ENCODE measurements at places on chromosomes 12 and 14. TPM values are rescaled to one million over a fixed set of nuclear protein-coding genes. Genes with fewer than 3 reads are reported as not detected.

DNA sequence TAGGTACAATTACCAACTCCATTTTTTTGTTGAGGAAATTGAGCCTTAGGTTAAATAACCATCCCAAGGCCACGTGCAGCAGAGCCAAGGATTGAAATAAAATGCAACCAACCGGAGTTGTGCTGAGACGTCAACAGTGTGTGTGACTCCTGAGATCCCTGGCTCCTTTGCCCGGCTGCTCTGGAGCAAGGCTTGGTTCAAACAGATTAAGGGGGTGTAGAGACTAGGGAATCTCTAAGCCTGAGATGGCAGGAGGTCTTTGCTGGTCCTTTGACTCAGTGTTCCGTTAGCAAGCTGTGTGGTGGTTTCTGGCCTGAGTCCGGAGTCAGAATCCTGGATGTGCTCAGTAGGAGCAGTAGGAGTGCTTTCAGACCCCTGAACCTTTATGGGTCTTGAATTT, 1.4 kb upstream of the SLC8A3 start:
- DNase-seq: no peak

DNA sequence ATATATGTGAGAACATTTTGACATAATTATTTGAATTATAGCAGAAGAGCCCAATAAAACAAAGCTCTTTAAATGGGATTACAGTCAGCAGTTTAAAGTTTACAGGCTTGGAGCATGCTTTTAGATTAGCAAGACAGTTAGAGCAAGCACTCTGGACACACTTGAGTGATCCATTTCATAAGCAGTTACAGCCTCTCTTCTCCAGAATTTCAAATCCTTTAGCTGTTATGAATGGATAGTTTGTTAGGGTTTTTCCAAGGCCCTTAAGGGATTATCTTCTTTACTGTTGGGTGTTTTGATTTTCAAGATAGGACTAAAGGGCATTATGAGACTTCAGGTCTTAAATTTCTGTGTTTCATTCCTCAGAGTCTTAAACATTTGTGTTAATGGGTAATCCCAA, 36.3 kb downstream of the BEST3 start:
- no peak for DNase-seq

DNA sequence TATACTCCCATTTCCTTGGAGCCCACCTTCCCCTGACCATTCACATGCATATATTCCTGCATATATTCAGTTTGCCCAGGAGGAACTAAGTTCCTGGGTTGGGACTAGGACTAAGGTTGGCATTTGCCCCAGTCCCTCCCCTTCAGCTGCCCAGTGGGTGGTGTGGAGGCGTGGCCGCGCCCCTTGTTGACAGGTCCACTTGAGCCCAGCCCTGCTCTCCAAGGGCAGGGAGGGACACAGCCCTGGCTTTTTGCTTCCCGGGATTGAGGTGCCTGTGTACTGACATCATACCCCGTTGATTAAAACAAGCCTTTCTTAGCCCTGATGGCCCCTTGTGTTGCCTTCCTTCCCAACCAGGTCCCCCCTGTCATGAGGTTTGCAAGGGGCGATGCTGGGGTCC, 7.3 kb downstream of the ERBB3 start:
- peak; percentile 79 for DNase-seq

- DNase-seq: peak; percentile 87
Observed at GRCh38 chr14:24418492-24418873, 11.0 kb downstream of the CBLN3 start.

GRCh38 chr12:12441843-12442461, 85.1 kb downstream of the BORCS5 start:
- DNase-seq: peak; percentile 66

DNA sequence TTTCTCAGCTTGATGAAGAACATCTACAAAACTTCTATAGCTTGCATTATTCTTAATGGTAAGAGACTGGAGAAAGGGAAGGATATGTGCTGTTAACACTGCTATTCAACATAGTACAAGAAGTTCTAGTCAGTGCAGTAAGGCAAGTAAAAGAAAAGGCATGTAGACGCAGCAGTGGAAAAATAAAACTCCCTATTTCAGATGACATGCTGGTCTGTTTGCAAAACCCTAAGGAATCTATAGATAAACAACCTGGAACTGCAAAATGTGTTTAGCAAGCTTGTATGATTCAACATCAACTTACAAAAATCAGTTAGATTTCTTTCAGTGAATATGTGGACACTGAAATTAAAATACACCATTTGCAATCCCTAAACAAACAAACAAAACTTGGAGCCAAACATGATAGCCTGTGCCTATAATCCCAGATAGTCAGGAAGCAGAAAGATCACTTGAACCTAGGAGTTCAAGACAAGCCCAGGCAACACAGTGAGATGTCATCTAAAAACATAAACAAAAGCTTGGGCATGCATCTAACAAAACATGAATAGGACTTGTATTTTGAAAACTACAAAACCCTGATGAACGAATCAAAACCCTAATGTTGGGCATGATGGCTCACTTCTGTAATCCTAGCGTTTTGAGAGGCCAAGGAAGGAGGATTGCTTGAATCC, 293.6 kb upstream of the RGS6 start:
- no peak for DNase-seq

DNA sequence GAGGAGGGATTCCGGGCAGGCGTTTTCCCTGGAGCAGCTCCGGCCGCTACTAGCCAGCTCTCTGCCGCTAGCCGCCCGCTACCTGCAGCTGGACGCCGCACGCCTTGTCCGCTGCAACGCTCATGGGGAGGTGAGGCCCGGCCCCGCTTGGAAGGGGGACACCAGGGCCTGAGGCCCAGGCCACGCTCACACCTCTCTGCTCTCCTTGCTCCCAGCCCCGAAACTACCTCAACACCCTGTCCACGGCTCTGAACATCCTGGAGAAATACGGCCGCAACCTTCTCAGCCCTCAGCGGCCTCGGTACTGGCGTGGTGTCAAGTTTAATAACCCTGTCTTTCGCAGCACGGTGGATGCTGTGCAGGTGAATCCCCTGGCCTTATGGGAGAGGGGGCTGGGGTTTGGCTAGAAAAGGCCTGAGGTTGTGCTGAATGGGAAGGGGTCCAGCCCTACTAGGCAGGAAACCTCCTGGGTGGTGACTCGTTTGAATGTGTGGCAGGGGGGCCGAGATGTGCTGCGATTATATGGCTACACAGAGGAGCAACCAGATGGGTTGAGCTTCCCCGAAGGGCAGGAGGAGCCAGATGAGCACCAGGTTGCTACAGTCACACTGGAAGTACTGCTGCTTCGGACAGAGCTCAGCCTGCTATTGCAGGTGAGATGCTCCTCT, 597 bp downstream of the RNF31 start:
- no peak for DNase-seq

- DNase-seq: no peak
Observed at GRCh38 chr14:22227084-22227483, 361.9 kb downstream of the DAD1 start.

Gene ZNF740
- 11.9 TPM for total RNA-seq

Gene GUCY2C
- 137 TPM for total RNA-seq

Gene GPR137C
- 0.18 TPM for total RNA-seq

Gene PTGER2
- total RNA-seq: 5.8 TPM

Gene MYL6B
- 16.0 TPM for total RNA-seq

All from Peyer's patch (tissue), 4 donors.